ENCODE measurements at places on chromosomes 1 and 21.

GRCh38 chr1:155012026-155012546, 9.5 kb downstream of the ZBTB7B start:
- no peak for DNase-seq

DNA sequence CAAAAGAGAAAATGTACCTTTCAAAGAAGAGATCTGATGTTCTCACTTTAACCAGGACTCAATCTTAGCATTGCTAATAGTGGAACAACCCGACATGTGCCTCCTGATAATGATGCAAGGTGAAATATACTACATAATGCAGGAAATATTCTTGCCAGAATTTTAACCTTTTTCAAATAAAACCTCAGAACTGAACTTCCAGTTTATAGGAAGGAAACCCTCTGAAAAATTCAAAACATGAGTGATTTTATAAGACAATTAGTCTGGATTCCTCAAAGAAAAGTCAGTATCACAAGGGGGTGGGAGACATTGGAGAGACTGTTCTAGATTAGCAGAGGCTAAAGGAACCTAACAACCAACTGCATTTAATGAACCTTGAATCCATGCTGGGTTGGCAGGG, 18.1 kb downstream of the AHCYL1 start:
- DNase-seq: no peak

DNA sequence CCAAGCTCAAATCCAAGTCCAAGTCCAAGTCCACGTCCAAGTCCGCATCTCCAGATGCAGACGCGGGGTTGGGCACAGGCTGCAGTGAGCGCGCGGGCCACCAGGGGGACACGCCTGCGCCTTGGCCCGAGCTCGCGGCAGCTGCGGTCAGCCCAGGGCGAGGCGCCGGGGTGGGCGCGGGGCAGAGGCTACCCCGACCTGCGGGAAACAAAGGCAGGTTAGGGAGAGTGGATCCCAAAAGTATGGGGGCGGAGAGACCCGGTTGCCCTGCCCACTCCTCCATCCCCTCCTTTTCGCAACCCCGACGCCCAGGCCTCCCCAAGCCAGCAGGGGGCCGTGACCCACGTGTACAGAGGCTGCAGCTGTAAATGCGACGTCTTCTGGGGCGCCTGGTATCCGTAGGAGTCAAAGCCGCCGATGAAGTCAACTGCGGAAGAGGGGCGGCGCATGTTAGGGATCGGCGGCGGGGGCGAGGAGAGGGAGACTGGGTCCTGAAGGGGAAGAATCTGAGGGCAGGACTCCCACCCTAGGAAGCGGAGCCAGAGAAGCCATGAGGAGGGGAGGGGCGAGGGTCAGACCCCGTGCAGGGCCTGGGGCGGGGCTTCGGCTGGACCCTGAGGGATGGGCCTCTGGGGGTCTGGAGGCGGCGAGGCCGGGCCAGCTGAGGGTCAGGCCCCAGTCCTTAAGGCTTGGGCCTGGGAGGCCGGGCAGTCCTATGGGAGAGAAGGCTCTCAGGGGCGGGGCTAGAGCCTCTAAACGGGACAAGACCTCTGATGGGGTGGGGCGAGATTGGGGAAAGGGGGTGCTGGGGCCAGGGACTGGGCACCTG, 58.0 kb downstream of the NKAIN1 start:
- peak; percentile 81 for DNase-seq

- DNase-seq: no peak
Measured at GRCh38 chr1:46635205-46635604, 18.6 kb upstream of the MOB3C start.

- DNase-seq: no peak
Measured at GRCh38 chr1:232044728-232045127, 418.1 kb downstream of the DISC1 start.

DNA sequence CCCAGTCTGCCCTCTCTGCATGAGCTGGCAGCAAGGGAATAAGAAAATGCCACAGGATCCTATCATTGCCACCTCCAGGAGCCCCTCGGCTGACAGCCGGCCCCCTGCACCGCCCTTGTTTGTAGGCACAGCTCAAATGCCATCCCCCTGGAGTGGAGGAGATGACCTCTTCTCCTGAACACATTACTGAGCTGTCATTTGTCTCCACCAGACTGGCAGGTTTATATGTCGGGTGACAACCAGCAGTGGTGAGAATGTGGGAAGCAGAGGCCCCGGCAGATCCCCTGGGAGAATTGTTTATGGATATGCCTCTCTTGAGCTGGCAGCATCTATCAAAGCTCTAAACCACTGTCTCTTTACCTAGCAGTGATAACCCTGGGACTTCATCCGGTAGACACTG, 135.4 kb upstream of the FMN2 start:
- DNase-seq: no peak

- DNase-seq: no peak
Measured at GRCh38 chr1:170267317-170267716, 121.6 kb downstream of the NTMT2 start.

- DNase-seq: no peak
Measured at GRCh38 chr21:44898851-44899767, 21.6 kb downstream of the ITGB2 start.
